ENCODE measurements at places on chromosomes 4 and X.

DNA sequence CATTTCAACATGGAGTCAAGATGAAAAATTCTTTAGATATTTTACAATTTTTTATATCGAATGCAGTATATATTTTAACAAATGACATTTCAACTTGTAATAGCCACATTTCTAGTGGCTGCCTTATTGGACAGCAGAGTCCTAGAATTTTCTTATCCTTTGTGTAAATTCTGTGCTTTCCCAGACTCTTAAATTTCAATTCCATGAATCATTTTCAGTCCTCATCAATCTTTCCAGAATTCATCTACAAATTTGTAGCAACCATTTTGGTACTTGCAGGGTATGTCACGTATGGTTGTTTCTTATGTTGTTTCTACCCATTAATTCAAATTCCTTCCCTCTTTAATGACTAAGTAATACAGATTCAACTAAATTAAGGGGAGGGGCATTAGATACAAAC, 2.7 kb downstream of the PAICS start:
- DNase-seq: no peak

DNA sequence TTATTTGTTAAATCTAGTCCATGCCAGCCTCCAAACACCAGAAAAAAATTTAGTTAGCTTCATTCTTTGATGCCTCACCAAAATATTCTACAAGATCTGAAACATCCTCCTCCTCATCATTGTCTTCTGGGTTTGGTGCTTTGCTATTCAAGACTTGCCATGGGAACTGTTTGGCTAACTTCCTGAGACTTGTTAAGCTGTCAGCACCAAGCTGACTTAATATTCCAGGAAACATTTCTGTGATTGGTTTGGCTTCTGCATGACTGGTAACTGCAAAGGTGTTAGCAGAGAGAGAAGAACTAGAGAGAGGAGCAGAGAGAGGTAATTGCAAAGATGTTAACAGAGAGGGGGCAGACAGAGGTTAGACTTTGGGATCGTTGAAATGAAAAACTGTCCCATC, 101.3 kb downstream of the PALLD start:
- DNase-seq: no peak

GRCh38 chr4:109648266-109648996, 54.8 kb downstream of the CASP6 start:
- peak; percentile 32 for DNase-seq

- peak; percentile 71 for DNase-seq
These were observed 24.8 kb upstream of the CYBB start for GRCh38 chrX:37755025-37755424.
